ENCODE measurements at places on chromosomes 1 and 21. TPM values are rescaled to one million over a fixed set of nuclear protein-coding genes. Genes with fewer than 3 reads are reported as not detected.

DNA sequence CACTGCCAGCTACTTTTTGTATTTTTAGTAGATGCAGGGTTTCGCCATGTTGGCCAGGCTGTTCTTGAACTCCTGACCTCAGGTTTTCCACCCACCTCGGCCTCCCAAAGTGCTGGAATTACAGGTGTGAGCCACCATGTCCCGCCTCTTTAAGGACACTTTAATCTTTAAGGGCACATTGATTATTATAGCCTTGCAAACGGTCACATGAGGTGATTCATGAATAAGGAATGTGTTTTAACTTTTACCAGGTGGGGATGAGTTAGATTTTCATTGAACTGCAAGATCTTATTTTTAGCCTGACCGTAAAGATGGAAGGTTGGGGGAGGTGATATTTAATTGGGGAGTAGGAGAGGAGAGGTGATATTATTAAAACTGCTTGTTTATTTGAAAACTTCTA, 61.9 kb downstream of the TBCE start:
- no peak for DNase-seq

- DNase-seq: peak; percentile 82
Observed at GRCh38 chr1:160643138-160643537, 3.7 kb downstream of the SLAMF1 start.

DNA sequence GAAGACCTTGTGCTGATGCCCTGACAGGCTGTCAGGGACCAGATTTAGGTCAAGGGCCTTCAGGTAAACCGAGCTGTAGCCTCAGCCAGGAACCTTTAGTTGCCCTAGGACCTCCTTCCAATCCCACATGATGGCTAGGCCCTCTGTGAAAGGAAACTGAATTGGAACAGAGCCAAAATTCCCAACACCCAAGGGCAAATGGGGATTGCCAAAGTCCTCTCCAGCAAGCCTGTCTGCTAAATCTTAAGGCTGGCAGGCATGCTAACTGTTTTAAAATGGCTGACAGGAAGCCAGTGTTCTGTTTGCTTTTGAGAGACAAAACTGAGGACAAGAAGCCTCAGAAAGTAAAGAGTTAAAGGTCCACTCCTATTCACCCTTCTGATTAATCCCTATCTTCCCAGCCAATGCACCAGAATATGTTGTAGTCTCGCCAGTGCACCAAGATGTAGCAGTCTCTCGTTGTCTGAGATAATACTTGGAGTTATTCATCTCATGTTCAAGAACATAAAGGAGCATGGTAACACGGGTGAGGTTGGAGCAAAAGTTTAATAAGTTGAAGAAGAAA, 35.1 kb downstream of the MSTO1 start:
- no peak for DNase-seq

Gene CCDC181
- 0.83 TPM for total RNA-seq

Gene PTPN22
- total RNA-seq: 0.84 TPM

Gene CYP4X1
- total RNA-seq: 11.2 TPM

Gene ZNF670
- total RNA-seq: 2.3 TPM

Gene WNT3A
- not detected for total RNA-seq

Gene ARMH1
- 0.66 TPM for total RNA-seq

Gene MAP10
- 1.2 TPM for total RNA-seq

Gene CRYZL1
- 26.8 TPM for total RNA-seq

Gene NAXE
- total RNA-seq: 90.1 TPM

Gene CHIA
- total RNA-seq: not detected
